ENCODE measurements at places on chromosomes 7 and 10.

DNA sequence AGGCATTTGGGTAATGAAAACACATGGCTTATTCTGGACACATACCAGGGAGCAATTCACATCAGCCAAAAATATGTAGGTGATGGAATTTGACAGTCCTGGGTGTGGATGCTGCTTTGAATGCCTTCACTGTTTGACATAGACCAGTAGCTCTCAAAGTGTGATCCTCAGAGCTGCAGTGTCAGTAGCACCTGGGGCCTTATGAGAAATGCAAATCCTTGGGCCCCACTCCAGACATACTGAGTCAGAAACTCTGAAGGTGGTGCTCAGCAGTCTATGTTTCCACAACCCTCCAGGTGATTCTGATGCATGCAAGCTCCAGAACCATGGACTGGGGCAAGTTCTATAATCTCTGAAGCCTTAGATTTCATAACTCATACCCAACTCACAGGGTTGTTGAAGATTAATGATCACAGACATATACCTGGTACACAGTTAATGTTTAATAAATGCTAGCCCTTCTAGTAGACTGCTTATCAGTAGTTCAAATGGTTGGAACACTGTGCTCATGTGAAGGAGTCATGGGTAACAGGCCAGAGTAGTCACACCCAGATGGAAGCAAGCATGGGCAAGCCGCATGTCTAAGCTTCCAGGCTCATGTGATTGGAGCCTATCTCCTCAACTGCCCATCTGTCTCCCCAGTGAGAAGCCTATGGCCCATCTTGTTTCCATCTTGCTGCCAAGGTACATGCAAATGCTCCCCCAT lies 715.7 kb downstream of the GRID1 start:
- DNase-seq = no peak

DNA sequence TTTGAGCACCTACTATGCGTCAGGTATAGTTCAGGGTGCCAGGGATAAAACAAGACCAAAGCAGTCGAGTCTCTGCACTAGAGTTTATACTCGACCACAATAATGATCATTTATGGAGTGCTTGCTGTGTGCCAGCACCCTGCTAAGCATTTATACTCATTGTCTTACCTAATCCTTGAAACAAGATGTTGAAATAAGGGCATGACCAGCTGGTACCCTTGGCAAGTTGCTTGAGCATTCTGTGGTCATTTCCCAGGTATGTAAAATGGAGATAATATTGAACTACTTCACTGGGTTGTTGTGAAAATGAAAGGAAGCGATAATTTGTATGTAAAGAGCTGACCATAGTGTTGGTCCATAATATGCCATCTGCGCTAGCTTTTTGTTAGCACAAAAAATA lies 185.4 kb downstream of the CYP26A1 start:
- DNase-seq = no peak

GRCh38 chr7:112082306-112082705 lies 123.9 kb downstream of the DOCK4 start:
- no peak for DNase-seq

DNA sequence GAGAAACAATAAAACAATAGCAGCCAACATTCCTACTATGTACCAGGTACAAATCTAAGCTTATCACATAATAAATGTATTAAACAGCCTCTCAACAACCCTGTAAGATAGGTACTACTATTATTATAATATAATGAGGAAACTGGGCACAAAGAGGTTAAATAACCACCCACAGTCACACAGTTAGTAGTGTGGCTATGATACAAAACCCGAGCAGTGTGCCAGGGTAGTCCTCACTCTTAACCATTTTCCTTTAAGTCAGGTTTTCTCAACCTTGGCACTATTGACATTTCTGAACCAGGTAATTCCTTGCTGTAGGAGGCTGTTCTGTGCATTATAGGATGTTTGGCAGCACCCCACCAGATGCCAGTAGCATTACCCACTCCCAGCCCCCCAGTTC lies 48.8 kb downstream of the DNAJC1 start:
- no peak for DNase-seq

GRCh38 chr7:1700086-1700485 lies 30.0 kb downstream of the ELFN1 start:
- DNase-seq = no peak

GRCh38 chr7:18040196-18040595 lies 12.6 kb upstream of the PRPS1L1 start:
- no peak for DNase-seq

GRCh38 chr7:151628846-151629604 lies 109.3 kb upstream of the RHEB start:
- no peak for DNase-seq

GRCh38 chr7:148144827-148145226 lies 445.7 kb upstream of the C7orf33 start:
- DNase-seq = no peak

DNA sequence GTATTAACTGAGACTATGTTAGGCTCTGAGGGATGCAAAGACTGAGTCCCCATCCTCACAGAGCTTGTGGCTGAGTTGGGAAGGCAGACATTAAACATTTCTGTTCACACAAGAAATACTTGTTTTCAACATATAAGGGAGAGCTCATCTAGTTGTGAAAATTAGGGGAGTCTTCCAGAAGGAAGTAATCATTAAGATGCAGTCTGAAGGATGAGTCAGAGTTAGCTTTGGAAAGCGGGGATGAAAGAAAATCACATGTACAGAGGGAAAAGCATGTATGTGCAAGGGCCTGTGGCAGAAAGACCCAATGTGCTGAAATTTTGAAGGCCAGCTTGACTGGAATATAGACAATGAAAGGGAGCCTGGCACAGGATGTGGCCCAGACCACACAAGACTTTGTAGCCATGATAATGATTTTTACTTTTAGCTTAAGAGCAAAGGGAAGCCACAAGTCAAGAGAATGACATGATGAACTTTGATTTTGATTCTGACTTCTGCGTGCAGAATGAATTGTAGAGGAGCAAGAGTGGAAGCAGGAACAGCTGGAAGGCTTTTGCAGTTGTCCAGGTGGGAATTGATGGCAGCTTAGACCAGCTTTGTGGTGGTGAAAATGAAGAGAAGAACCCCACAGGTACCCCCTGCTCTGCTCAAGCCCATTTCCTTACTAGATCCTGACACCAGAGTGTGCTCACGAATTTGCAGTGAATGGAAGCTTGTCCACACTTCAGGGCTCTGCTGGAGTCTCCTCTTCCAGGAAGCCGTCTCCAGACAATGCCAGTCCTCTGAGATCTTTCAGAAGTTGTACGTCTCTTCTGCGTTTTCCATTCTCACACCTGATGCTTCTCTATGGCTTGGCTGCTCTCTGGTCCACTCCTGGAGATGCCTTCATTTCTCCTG lies 115.6 kb downstream of the ATXN7L1 start:
- DNase-seq = no peak

DNA sequence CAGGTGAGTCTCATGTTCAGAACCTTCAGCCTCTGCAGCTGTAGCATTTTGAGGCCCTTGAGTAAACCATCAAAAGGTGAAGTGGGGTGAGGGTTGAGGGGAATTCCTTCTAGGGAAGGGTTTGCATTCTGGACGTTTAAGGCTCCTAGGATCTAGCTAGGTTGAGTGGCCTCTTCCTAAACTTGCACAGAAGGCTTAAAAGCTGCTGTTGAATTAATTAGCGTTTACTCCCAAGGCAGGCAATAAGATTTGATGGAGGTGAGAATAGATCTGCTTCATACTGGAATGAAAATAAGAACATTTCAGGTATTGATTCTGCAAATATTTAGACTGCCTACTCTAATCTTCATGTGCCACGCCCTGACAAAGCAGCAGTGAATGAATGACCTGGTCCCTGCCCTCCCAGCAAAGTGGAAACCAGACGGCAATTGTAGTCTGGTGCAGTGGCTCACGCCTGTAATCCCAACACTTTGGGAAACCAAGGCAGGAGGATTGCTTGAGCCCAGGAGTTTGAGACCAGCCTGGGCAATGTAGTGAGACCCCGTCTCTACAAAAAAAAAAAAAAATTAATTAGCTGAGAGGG lies 11.4 kb upstream of the KPNA7 start:
- DNase-seq = no peak

DNA sequence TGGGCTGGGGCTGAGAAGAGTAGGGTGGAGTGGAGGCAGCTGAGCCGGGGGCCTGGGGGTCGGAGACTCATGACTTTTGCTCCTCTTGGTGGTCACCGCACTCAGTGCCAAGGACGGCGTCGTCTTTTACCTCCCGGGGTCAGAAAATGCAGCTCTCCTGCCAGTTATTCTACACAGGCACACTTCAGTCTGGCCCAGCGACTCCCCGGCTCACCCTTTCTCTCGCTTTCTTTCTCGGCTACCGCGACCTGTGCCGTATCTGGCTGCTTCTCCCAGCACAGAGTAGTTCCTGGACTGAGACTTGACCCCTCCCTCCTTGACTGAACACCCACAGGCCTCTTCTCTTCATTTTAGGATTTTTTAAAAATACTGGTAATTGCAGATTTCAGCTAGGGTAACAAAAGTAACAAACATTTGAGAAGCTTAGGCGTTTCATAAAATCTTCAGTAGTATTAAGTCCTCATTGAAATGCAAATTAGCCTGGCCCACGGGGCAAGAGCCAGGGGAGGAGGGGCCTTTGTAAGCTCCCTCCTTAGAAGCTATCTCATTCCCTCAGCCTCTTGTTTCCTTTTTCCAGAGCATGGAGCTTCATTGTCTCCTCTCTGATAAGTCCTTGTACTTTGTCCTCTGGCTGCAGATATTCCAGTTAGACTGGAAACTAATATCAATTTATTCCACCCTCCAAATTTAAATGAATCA lies 1.1 kb upstream of the PRLHR start:
- no peak for DNase-seq

GRCh38 chr7:140889645-140890044 lies 35.1 kb downstream of the BRAF start:
- no peak for DNase-seq

DNA sequence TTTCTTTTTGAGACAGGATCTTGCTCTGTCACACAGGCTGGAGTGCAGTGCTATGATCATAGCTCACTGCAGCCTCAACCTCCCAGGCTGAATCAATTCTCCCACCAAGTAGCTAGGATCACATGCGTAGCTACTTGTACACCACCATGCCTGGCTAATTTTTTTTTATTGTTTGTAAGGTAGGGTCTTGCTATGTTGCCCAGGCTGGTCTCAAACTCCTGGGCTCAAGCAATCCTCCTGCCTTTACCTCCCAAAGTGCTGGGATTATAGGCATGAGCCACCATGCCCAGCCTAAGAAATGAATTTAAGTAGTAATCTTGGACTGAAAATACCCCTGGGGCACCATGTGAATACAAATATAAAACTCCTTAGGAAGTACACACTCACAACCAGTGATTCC lies 5.8 kb downstream of the NUDT13 start:
- DNase-seq = no peak

DNA sequence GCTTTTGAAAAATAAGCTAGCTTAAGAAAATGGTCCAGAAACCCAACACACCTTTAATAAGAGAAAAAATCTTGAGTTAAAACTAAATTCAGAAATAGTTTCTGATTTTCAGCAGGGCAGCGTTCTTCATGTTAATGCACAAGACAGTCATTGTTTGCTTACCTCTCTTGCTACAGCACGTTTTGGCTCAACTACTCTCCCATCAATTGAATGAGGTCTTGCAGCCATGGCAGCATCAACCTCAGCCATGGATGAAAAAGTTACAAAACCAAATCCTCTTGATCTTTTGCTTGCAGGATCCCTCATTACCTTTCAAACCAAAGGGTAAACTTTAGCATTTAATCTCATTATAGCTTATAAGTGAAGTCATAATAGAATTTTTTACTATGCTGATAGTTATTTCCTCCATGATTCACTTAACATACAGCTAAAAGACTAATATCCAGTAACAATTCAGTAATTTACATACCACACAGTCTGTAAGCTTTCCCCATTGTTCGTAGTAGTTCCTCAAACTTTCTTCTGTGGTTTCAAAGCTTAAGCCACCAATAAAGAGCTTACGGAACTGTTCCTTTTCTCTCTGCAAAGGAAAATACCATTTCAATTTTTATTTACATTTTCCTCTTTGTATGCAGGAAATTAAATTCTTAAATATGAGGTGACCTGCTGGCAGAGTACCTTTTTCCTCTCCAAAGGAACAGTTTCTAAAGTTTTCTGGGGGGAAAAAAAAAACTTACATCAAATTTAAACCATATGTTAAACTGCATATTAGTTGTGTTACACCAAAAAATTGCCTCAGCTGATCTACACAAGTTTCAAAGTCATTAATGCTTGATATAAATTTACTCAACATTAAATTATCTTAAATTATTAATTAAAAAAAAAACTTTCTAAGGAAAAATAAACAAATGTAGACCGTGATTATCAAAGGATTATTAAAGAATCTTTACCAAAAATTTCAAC lies 3.1 kb downstream of the HNRNPA2B1 start:
- peak; percentile 45 for DNase-seq

DNA sequence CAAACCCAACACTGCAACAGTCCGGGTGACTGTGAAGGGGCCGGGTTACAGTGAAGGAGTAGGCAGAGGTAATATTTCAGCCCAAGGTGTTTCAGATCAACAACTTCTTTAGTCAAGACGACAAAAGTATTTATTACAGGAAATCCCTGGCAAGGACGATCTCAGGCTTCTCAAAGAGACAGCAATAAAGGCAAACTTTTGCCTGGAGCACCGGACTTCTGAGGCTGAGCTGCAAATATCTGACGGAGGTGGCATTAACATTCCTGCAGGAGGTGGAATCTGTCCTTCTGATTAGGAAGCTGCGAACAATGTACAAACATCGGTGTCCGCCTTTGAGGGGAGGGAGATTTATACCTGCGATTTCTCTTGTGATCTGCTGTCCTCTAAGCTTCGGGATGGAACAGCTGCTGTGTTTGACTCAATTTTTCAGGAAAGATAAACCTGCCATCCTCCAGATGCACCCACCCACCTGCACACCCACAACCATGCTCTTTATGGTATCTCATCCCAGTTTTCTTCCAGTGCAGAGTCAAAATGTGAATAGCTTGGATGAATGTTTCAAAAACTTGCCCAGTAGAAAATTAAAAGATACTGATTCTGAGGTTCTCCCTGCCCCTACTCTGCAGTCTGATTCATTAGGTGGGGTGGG lies 32.1 kb downstream of the EMX2 start:
- no peak for DNase-seq

DNA sequence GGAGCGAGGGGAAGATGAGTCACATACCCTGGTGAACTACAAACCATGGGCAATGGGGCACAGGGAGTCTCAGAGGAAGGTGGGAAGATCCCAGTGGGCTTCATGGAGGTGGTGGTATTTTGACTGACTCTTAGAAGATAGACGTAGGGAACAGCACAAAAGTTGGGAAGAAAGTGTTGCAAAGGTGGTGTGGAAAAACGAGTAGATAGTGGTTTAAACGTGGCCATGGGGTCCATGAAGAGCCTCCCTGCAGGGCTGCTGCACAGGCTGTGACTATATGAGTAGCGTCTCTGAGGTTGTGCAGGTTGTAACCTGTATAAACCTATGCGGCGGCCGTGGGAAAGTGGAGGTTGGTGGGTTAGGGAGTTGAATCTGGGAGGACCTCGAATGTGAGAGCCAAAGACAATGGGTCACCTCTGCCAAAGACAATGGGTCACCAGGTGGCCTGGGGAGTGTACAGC lies 13.8 kb downstream of the LZTS2 start:
- no peak for DNase-seq

DNA sequence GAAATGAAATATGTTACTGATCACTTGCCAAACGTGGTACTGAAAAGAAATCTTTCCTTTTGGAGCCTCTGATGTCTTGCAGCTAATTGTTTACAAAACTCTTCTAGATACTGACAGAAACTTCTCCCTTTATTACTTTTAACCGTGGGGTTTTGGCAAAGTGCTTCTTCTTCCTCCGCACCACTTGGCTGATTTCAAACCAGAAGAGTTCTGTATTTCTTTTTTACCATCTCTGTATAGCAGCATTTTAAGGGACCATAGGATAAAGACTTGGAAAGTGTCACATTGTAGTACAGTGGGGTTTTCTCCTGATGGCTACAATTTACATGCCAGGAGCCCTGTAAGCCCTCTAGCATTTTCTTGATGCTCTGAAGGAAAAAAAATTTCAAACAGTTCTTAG lies 21.9 kb upstream of the CREB5 start:
- DNase-seq = no peak

GRCh38 chr10:75402486-75403143 lies 1.1 kb upstream of the ZNF503 start:
- no peak for DNase-seq
